ENCODE measurements at places on chromosomes 12 and 14.
A peak's percentile ranks its signal among the peaks of the same experiment; 100 is the strongest.

- no peak for DNase-seq
These were observed 395.5 kb downstream of the LRFN5 start for GRCh38 chr14:42002141-42002540.

DNA sequence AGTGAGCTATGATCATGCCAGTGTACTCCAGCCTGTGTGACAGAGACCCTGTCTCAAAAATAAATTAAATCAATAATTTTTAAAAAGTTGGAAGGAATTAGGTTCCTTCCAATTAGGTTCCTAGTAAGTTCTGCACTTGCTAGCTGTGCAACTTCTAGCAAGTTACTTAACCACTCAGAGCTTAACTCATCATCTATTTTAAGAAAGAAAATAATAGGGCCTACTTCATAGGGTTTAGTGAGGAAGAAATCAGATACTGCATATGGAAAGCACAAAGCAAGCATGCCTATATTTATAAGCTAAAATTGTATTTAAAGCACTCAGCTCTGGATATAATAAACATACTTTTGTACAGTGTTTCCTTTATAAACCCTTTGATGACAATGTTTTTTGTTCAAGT is 10.7 kb downstream of the FOXN3 start:
- no peak for DNase-seq

DNA sequence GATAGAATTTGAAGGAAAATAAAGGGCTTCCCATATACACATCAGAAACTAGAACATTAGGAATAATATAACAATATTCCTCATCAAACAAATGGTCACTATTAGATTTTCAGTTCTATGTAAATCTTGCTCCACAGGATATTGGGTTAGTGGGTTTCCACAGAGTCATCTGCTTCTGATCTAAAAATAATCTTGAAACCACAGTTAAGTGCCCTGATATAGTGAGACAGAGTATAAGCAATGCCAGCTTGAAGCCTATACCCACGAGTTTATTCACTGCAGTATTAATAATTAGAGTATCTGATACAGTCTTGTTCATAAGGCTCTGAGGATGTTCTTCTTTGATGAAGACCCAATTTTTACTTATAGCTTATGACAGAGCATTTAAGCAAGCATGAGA is 74.5 kb upstream of the ATF7IP start:
- DNase-seq, result no peak

DNA sequence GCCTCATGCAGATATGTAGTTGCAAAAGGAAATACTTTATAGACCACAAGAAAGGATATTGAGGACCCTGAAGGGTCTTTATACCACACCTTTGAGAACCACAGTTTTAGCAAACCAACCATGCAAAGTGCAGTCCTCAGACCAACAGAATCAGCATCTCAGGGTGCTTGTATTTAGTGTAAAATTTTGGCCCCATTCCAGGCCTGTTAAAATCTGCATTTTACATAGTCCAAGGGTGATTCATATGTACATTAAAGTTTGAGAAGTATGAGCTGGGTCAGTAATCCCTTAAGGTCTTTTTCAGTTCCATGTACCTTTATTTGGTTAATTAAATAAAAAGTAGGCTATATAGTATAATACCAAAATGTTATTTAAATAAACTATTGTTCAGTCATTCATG is 91.2 kb downstream of the WNK1 start:
- peak; percentile 5 for DNase-seq

- DNase-seq, result no peak
These were observed 47.6 kb downstream of the PRICKLE1 start for GRCh38 chr12:42541965-42542364.

DNA sequence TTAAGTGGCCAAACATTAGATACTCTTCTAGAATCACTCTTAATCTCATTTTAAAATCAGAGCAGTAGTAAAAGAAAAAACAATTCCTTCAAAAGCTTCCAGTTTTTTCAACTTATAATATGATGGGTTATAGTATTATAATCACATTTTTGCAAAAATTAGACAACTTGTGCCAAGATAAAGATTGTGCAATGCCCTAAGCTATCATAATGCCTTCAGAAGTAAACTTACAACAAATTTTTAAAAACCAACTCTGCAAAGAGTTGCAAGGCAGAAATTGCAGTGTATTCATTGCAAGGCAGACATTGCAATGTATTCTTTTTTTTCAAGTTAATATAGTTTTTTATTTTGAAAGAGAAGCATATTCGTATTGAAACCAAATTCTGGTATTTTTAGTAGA is 47.2 kb upstream of the KITLG start:
- DNase-seq, result no peak

- DNase-seq, result peak; percentile 65
These were observed 100.6 kb upstream of the CCND2 start for GRCh38 chr12:4172999-4173398.

DNA sequence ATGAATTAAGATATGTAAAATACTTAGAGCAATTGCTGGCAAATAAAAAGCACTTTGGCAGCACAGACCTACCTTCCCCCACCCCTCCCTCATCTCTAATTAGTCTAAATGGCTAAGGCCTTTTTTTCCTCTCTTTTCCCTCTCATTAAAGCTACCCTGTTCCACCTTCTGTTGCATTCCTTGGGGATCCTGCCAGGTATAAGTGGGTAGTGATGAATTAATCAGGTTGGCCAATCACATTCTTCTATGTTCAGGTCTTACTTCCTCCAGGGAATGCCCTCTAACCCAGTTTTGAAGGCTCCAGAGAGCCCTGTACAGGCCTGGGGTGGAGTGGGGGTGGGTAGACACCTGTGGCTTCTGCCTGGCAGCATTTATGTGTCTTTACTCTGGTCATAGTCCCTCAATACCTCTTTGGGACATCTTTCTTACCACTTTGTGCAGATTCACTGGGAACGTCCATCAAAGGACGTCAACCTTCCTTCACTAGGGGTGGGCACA is 28.4 kb downstream of the HSPB8 start:
- no peak for DNase-seq

DNA sequence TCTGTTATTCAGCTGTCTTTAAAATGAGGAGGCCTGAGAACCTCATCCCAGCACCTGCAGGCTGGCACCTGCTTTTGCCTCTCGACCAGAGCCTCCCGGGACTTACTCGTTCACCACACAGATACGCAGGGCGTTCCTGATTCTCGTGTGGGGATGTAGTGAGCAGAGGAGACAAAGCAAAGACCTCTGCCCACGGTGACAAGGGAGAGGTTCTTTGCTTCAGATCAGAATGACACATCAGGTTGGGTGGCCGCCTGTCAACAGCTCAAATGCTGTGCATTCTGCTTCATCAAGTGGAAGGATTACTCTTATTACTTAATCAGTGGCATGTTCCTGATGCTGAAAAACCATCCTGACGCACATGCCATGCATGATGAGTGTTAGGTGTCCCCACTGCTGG is 24.4 kb downstream of the DEGS2 start:
- DNase-seq, result no peak

DNA sequence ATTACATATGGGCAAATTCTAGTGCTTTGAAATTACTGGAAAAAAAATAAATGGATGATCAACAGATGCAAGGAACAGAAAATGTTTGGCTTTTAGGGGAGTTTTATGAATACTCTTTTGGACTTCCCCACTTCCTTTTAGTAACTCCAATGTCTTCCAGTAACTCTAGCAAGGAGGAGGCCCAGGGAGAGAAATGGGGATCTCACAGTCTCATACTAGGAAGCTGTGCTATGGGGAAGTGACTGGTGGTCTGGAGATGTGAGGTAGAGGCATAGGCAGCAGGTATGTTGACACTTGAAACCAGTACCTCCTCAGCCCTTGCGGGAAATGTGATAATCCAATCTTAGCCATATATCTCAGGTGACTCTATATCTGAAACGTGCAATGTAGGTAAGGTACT is 68.1 kb downstream of the CRADD start:
- DNase-seq, result no peak

GRCh38 chr12:123749355-123749754 is 12.7 kb upstream of the DNAH10 start:
- DNase-seq, result no peak

DNA sequence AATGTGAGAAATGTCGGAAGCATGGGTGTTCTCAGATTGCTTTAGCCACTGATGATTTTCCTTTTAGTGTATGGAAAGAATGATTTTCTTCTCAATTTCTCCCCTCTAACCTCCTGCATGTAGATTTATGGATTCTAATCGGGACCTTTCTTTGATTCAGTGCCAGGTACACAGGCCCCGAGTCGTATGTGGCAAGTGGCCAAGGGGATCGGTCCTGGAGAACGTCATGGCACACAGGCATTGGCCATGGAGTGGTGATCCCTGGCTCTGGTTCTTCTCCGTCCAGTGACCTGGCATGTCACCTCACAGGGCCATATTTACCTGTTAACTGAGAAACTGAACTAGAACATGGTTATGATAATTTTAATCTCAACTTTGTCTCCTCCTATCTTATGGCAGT is 58.1 kb downstream of the ETV6 start:
- no peak for DNase-seq

- no peak for DNase-seq
These were observed 390.1 kb downstream of the KCNH5 start for GRCh38 chr14:62655166-62655565.

DNA sequence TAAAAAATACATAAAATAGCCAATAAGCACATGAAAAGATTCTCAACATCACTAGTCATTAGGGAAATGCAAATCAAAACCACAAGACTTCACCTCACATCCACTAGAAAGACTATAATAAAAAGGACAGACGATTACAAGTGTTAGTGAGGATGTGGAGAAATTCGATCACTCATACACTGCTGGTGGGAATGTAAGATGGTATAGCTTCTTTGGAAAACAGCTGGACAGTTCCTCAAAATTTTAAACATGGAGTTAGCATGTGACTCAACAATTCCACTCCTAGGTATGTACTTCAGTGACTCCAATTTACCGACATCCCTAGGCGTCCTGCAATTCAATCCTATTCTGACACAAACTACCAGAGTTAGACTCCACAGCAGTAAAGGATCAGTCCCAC is 13.7 kb downstream of the TRIM9 start:
- no peak for DNase-seq

GRCh38 chr12:115421350-115421749 is 737.4 kb upstream of the TBX3 start:
- DNase-seq, result no peak

GRCh38 chr12:40223646-40224045 is 1.2 kb upstream of the LRRK2 start:
- no peak for DNase-seq

DNA sequence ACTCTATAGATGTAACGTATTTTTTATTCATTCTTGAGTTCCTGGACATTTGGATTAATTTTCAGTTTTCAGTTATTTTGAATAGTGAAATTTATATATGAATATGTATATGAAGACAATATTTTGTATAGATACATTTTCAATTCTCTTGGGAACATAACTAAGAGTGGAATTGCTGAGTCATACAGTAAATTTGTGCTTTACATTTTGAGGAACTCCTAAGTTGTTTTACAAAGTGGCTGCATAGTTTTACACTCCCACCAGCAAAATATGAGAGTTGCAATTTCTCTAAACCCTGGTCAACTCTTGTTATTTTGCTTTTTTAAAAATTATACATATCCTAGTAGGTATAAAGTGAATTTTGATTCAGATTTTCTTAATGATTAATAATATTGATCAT is 1838.6 kb upstream of the SEL1L start:
- DNase-seq, result no peak

DNA sequence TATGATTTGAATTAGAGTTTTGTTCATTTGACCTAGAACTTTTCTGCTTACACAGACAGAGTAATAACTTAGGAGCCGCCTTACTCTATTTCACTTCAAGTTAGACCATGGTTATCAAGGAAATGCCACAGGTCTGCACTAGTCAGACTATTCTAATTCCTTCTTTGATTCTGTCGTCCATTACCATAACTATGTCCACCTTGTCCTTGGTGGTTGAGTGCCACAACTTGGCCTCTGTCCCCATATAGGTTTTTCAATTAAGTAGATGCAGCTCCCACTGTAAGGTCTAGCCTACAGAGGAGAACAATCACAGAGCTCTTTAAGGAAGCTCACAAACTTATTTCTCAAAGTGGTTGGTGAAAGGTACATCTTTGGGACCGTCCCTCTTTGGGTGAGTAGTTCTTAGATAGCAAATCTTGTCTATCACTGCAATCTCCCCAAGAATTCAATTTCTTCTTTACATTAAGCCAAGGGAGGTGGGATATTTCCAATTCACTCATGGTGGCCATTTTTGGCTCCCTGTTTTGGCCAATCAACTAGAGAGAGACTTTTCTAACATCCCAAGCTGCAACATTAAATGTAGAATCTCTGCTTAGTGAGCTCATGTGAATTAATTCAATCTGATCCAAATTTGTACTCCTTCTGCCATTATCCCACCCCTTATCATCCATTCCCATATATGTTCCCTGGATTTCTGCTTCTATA is 434.6 kb downstream of the ADAMTS20 start:
- no peak for DNase-seq

GRCh38 chr12:2481951-2482350 is 312.8 kb upstream of the FKBP4 start:
- no peak for DNase-seq

GRCh38 chr12:51374856-51375255 is 16.4 kb downstream of the GALNT6 start:
- no peak for DNase-seq

DNA sequence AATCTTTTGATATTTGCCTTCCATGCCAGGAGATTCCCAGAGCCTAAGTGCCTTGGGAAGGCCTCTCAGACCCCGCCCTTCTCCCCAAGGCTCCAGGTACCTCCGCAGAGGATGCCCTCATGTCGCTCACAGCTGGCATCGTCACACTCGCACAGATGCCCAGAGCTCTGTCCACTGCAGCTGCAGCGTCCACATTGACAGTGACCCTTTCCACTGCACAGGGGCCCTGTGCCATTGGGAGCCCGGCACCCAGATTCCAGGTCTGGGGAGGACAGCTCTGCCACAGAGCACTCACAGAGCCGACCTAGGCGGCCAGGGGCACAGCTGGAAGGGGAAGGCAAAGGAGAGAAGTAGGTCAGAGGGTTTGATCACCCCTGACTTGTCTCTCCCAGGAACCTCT is 12.3 kb upstream of the CSAD start:
- DNase-seq, result no peak

DNA sequence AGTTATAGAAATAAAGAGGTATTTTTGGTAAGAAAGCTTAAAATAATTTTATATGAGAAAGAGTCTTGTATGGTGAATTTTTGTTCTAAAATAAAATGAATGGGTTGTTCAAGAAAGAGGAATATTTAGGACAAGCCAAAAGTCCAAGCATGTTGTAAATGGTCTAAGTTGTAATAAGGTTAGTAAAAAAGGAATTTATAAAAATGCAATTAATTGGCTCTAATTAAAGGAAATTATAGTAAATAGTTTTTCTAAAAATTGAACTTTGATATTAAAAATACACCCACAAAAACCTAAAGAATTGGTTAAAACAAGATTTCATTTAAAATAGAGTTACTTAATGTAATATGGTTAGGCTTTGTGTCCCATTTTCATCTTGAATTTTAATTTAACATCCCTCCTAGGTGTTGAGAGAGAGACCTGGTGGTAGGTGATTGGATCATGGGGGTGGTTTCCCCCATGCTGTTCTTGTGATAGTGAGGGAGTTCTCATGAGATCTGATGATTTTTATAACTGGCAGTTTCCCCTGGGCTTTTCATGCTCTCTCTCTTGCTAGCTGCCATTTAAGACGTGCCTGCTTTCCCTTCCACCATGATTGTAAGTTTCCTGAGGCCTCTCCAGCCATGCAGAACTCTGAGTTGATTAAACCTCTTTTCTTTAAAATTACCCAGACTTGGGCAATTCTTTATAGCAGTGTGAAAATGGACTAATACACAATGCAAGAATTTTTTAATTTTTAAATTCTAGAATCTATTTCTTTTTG is 13.0 kb downstream of the SLC22A17 start:
- DNase-seq, result no peak

- no peak for DNase-seq
These were observed 115.7 kb upstream of the MDM1 start for GRCh38 chr12:68447797-68448260.

- DNase-seq, result no peak
These were observed 219.5 kb downstream of the KLHL28 start for GRCh38 chr14:44742202-44742601.
